Osteocyte (in vitro differentiated cells): ENCODE measurements at places on chromosomes 5 and 9.

DNA sequence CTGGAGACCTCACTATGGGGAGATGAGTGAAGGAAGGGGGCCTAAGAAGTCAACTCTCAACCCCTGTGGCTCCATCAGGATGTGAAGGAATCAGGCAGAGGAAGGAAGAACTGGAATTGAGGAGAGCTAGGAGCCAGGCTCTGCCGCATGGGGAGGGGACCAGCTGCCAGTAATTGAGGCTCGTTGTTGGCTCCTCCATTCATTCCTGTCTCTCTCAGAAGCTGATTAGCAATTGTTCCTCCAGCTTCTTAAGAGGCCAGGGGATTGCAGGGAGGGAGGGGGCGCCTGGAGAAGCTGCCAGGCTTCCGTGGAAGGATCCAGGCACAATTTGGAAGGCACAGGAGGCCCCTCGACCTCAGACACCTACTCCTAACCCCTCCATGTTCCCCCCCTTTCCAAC, 20.5 kb upstream of the TTLL11 start:
- no peak for DNase-seq

DNA sequence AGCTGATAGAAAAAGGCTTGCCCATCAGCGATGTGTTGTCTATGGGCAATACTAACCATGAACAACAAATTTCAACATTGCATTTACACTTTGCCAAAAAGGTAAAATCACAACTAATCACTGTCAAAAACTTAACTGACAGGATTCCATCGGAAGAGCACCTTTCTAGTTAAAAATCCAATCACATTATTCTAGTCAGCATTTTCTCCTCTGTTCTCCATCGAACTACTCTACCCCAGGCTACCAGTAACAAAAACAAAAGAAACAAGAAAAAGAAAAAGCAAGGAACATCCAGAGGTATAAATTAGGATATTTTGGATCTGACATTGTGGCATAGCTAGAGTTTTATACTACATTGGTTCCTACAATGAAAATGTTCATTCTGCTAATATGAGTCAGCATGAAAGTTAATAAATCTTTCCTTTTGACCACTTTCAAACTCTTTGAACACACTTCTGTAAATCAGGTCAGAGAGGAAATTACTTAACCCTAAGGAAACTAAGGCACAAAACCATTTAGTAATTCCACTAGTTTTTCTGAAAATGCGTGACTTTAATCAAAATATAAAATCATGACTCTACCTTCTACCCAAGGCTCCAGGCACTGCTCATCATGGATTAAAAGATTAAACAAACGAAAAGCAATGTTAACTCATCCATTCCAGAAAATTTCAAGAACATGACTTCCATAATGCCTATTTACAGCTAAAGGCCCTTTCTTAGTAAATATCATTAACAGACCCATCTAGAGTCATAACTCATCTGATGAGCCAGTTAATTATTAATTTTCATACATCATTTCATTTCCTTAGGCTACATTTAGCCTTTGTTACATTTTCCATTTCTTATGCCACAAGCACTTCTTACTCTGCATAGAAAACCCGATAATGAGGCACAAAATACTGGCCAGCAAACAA, 10.2 kb downstream of the GLIS3 start:
- DNase-seq: no peak

GRCh38 chr5:26009742-26010141, 1028.6 kb downstream of the CDH9 start:
- no peak for DNase-seq

GRCh38 chr5:13957032-13957645, 12.7 kb upstream of the DNAH5 start:
- no peak for DNase-seq

DNA sequence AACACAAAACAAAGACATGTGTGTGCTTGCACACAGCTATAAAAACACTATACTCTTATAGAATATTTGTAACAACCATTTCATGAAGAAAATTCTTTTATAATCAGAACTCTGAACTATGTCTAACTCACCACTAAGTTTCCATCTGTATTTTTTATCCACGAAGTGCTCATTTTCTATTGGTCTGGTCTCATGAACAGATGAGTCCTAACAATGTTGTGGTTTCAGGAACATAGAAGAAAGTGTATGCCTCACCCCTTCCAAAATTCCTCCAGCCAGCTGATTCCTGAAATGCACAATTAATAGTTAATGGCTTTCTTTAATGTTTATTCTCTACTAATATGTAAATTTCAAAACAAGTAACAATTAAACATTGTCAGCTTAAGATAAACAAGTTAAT, 325.3 kb upstream of the GRAMD2B start:
- DNase-seq: no peak

- no peak for DNase-seq
Observed at GRCh38 chr5:177530638-177531037, 13.9 kb upstream of the DDX41 start.

DNA sequence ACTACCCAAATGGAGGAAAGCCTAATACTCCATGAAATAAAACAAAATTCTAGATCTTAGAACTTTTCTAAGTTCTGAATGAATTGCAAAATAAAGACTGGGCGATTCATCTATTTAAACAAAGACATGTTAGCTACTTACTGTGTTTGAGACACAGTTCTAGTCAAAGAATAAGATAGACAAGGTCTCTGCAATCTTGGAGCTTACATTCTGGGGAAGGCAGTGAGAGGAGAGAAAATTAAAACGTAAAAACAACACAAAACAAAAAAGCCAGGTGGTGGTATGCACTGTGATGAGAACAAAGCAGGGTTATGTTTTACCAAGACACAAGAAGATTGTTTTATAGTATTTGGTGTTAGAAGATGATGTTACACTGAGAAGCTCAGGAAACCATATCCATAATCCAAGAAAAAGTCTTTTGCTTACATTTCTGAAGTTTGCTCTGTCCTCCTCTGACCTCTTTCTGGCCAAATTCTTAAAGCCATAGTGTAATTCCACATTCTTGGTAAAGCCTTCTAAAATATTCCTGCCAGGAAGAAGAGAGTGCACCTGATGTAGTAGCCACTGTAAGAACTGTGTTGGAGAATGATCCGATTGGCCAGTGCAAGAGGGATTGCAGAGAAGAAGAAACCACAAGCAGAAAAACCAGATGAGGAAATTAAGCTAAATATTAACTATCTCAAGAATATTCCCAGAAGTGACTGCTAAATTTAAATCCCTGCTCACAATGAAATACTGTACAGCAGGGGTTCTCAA, 218.4 kb downstream of the PCSK1 start:
- DNase-seq: no peak

GRCh38 chr5:9091896-9092662, 453.8 kb downstream of the SEMA5A start:
- no peak for DNase-seq

GRCh38 chr5:33964132-33964700, 20.3 kb downstream of the SLC45A2 start:
- no peak for DNase-seq

DNA sequence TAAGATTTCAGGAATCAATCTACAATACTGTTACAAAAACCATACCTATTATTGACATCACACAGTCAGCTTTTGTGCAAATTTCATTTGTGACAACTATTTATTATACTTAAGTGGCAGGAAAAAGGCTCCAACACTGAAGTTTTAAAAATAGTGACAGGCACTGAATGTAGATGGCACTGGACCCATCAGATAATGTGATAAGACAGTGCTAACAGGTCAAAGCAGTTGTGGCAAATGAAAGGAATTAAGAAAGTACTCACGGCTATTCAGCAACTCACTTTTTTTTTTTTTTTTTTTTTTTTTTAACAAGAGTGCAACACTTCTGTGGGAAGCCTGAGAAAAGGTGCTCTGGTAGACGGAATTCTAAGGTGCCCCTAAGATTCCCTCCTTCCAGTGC, 115.0 kb upstream of the MEF2C start:
- no peak for DNase-seq

GRCh38 chr9:84397151-84397728, 56.7 kb upstream of the SLC28A3 start:
- DNase-seq: no peak

DNA sequence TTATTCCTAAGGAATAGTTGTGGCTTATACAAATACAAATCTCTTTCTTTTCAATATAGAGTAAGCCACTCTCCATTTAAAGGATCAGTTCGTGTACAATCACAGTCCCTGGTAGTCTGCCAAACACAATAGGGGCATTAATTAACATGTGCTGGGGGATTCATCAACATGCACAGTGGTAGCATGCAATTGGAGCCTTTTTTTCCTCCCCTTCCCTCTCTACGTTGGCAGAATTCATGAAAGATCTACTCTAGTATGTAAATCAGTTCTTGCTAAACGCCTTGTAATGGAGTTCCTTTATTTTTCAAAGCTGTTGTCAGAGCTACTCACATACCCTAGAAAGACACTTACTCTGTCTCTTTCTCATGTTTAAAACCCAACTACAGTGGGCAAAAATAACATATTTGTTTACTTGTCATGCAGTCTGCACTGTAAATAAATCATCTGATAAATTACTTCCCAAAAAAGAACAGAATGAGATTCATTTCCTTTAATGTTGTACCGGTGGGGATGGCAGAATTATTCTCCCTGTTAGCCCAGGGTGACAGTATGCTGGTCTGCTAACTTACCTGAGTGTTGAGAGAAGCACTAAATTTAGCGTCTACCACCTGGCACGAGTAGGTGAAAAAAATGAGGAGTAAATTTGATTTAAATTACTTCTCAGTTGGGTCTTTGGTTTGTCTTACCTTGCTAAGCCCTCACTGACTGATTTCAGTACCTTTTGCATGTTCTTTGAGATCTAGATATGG, 341.5 kb upstream of the CCNH start:
- no peak for DNase-seq

DNA sequence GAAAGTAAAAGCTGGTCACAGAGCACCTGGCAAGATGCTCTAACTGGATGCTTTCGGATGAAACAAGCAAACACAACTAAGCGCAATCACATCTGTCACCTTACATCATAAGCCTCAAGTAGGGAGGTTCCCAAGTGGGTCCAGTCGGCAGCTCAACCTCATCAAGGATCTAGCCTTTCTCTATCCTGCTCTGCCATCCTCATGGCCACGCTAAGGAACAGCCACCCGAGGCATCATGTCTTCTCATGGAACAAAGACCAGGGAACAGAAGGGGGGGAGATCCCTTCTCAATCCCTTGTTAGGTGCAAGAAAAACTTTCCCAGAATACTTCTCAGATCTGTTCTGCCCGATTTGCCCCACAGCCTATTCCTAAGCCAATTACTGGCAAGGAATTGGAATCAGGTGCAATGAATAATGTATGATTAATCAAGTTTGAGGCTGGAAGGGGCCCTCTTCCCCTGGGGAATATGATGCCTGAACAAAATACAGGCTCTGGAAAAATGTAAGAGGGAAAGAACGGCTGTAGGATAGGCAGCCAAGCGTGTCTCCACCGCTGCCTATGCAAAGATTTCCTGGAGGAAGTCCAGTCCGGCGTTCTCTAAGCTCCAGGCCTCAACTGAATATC, 1.3 kb upstream of the HABP4 start:
- DNase-seq: peak; percentile 66

DNA sequence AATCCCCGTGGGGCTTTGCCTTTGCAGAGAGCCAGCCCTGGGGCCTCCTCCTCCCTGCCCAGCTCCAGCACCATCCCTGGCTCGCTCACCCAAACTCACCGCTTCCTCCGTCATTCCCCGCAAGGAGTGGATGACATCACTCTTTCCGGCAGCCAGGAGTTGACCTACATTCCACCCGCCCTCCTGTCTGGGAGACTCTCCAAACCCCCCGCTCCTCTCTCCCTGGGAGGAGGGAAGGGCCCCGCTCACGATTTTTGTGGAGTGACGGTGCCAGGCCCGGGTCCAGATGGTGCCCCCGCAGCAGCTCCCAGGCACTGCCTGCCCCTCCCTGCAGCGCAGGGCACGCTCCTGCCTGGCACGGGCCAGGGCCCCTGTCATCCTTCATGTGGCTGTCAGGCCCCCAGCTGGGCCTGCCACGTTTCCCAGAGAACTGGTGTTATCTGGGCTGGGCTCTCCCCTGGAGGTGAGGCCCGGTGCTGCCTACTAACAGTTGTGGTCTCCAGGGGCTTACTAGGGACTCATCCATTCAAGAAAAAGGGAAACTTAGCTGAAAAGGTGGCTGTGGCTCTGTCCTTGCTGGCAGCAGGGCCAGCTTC, 52.3 kb downstream of the NTNG2 start:
- DNase-seq: no peak

GRCh38 chr5:9439531-9440292, 106.2 kb downstream of the SEMA5A start:
- DNase-seq: no peak

- DNase-seq: no peak
Observed at GRCh38 chr5:135551593-135552447, 16.1 kb upstream of the NEUROG1 start.

DNA sequence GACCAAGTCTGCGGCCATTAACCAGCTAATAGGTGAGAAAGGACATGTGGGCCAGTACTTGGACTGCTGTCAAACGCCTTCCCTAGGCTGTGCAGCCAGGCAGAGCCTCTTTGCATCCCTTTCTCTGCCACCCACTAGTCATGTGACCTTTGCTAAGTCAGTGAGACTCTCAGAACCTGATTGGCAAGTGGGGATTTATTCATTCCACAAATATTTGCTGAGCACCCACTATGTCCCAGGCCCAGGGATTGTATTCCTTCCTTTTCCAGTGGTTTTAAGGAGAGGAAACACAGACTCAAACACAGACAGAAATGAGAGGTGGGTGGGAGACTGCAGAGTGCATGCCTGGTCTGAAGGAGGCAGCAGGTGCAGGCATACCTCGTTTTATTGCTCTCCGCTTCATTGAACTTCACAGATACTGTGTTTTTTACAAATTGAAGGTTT, 71.6 kb upstream of the GALNT10 start:
- DNase-seq: no peak

GRCh38 chr5:59002162-59002825, 419.4 kb downstream of the RAB3C start:
- no peak for DNase-seq

DNA sequence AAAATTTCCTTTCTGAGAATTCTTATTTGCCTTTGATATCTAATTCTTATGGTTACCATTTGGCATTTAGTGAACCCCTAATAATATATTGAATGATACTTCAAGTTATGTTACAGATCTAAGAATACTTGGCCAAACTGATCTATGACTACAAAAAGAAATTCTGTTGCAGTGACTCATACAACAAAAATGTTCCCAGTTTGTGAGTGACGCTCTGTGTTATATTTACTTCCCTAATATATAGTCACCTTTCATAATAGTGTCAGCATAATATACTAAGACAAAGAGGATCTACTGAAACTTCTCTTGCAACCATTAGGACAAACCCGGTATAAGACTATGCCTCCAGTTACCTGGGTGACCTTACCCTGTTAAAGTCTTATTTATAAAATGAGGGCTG, 216.9 kb upstream of the TLX3 start:
- no peak for DNase-seq

GRCh38 chr9:72485821-72486593, 35.4 kb upstream of the TMC1 start:
- DNase-seq: no peak

GRCh38 chr5:72658761-72659540, 151.7 kb upstream of the ZNF366 start:
- no peak for DNase-seq

DNA sequence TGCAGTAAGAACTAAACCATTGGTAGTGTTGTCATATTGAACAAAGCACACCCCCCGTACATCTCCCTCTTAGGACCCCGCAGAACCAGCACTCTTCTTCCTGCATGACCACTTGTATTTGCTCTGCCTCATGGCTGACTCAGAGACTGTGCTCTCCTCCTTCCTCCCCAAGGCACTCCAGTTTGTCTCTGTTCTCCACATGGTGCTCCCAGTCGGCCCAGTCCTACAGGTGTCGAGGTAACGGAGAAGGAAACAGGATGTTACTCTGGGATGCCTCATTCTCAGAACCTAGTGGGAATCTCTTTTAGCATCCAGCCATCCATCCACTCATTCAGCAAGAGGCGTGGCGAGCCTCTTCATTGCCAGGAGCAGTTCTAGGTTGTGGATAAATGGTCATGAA, 97.0 kb upstream of the NIPAL4 start:
- DNase-seq: no peak

- peak; percentile 79 for DNase-seq
Observed at GRCh38 chr5:178441486-178442270, 148.5 kb downstream of the COL23A1 start.
